ENCODE measurements at places on chromosomes 16 and 17. TPM values are rescaled to one million over a fixed set of nuclear protein-coding genes. Genes with fewer than 3 reads are reported as not detected.

The ADCY7 gene
- total RNA-seq: 4.0 TPM

The XAF1 gene
- under 0.01 TPM for total RNA-seq

The ALDH3A1 gene
- total RNA-seq: 0.33 TPM

The LSM12 gene
- 22.6 TPM for total RNA-seq

The PPY gene
- total RNA-seq: not detected

The TP53TG3B gene
- not detected for total RNA-seq

The TNK1 gene
- 2.3 TPM for total RNA-seq

The HNF1B gene
- not detected for total RNA-seq

The TAC4 gene
- total RNA-seq: not detected

The HS3ST3B1 gene
- total RNA-seq: 0.43 TPM

Measured in dermis lymphatic vessel endothelial cell (primary cell).